Omental fat pad (tissue), 4 donors: ENCODE measurements at places on chromosomes 5 and 9.

DNA sequence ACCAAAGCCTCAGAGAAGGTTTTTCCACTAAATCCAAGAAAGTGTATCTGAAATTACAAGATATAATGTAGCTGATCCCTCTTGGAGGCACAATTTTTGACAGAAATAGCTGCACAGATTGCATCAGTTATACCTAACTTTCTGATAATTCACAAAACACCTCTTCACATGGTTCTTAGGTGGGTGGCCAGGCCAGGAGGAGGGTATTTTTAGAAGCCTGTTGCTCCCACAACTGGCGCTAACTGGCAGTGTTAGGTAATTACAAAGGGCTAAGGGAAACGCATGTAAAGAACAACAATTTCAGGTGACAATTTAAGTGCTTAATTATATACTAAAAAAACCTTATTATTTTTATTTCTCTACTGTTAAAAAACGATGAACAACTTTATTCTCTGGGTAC is 247.9 kb downstream of the BNC2 start:
- DNase-seq = no peak

DNA sequence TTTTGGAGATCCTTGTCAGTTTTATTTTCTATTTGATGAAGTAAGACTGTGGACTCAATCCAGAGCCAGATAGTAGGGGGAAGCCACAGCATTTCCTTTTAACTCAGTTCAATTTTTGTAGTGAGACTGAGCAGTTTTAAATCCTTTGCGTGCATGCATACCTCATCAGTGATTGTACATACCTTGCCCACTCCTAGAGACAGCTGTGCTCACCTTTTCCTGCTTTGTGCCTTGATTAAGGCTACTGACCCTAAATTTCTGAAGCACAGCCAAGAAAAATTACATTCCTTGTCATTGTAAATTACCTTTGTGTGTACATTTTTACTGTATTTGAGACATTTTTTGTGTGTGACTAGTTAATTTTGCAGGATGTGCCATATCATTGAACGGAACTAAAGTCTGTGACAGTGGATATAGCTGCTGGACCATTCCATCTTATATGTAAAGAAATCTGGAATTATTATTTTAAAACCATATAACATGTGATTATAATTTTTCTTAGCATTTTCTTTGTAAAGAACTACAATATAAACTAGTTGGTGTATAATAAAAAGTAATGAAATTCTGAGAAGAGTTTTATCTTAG is 17.8 kb downstream of the DIMT1 start:
- DNase-seq = no peak

GRCh38 chr9:94850540-94851434 is 124.3 kb downstream of the AOPEP start:
- no peak for DNase-seq

GRCh38 chr5:37842048-37842447 is 2.2 kb upstream of the GDNF start:
- DNase-seq = no peak

DNA sequence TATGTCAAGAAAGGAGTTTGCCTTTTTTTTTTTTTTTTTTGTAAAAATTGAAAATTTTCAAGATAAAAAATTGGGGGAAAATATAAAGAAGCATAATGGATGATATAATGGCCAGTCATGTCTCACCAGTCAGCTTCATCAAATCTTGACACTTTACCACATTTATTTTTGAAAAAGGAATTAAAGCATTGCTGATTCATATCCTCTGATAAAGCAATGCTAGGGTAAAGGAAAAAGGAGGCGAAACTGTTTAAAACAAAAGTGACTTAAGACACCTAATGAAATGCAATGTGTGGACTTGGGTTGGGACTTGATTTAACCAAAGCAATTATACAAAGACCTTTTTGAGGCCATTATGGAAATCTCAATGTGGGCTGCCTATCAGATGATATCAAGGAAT is 208.5 kb downstream of the ARHGAP26 start:
- no peak for DNase-seq

DNA sequence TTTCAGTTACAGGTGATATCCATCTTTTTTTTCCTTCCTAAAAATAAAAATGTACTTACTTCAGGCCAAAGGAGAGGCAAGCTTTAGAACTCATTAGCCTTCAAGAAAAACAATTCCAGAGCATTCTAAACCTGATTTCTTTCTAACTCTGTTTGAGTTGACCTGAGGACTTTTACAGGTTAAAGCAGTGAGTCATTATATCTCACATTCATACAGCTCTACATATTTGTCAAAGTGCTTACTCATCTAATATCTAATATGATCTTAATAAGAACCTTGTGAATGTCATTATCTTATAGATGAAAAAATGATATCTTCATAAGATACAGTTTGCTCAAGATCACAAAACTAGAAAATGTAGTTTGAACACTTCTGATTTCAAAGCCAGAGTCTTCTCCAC is 149.2 kb upstream of the CDKN2B start:
- DNase-seq = no peak

GRCh38 chr5:133897431-133897830 is 71.0 kb downstream of the C5orf15 start:
- no peak for DNase-seq
